ENCODE measurements at places on chromosomes 2 and 18.

DNA sequence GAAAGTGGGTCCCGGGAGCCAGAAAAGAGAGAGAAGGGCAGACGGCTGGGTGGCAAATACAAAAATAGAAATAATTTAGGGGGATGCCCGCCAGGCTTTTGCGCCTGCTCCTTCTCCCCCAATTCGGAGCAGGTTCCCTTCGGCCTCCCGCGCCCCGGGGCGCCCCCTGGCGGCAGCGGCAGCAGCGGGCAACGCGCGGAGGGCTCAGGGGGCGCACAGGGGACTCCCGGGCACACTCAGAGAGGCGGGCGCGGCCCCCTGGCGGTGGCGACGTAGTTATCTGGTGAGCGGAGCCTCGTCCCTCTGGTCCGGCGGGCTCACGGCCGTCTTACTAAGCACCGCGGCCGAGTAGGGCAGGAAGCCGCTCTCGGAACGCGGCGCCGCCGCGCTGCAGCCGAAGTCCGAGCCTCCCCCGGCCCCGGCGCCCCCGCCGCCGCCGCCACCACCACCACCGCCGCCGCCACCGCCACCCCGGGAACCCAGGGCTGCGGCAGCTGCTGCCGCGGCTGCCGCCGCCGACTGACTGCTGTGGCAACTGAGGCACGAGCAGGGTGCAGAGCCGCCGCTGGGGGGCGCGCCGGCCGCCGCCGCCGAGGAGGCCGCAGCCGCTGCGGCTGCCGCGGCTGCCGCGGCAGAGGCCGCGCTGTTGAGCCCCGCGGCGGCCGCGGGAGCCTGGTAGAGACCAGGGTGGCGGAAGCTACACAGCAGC is 3.8 kb downstream of the EVX2 start:
- no peak for DNase-seq

DNA sequence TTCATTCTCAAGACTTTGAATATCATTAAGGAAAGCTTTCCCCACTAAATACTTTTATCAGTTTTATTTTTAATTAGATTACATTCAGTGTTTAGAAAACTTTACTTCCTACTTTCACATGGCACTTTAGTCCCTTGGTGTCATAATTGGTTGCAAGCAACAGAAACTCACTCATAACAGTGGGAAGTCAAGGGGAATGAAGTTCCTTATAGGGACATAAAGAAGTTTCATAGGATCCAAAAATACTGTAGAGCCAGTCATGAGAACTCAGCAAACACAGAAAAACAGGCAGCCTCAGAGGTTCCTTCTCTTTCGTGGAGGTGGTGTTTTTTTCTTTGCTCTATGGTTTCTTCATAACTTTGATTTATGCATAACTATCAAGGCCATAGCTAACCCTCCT is 809.0 kb downstream of the BCL11A start:
- no peak for DNase-seq

GRCh38 chr18:7624697-7625096 is 57.6 kb downstream of the PTPRM start:
- no peak for DNase-seq

- no peak for DNase-seq
Measured at GRCh38 chr2:166365803-166366420, 9.8 kb downstream of the SCN9A start.

- no peak for DNase-seq
Measured at GRCh38 chr18:52716973-52717372, 377.0 kb downstream of the DCC start.

DNA sequence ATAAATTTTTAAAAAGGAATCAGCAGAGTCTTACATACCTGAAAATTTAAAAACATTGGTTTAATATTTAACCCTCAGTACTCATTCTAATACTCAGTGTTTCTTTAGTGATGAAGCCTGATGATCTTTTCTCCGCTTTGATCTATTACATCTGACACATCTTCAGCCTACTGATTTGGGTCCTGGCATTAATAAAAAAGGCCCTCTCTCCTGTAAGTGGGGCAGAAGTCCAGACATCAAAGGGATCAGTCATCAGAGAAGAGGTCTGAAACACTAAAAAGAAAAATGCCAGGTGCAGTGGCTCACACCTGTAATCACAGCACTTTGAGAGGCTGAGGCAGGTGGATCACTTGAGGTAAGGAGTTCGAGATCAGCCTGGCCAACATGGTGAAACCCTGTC is 581.1 kb upstream of the LRATD1 start:
- no peak for DNase-seq

- DNase-seq, result no peak
Measured at GRCh38 chr2:73133566-73134197, 20.9 kb upstream of the RAB11FIP5 start.

DNA sequence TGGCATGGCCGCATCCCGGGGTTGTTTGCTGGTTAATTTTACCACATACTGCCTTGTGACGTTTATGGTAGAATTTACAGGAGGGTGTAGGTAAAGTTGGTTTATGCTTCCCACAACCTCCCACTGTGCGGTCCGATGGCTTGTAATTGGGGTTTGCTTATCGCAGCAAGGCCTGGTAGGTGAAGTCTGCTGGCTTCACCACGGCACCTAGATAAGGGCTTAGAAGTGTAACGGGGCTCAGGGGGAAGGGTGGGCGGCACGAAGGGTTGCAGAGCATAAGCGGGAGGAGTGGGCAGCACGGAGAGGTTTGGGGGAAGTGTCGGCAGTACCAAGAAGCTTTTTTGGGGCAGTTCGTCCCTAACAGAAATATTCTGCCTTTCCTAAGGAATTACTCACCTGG is 39.0 kb upstream of the TMEM131 start:
- DNase-seq, result no peak

DNA sequence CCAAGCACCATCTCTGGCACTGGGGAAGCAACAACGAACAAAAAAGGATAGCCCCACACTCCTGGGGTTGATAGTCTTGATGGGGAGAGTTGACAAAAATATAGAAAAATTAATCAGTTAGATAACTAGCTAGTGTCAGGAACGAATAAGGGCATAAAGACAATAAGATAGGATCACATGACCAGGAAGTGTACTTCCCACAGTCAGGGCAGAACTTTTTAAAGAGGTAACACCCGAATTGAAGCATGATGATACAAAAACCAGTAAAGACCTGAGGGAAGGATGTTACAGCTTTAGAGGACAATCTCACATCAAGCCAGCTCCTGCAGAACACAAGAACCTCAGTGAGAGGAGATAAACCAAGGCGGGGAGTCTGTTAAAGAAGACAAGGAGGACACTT is 295.4 kb upstream of the CRIM1 start:
- no peak for DNase-seq
